ENCODE measurements at places on chromosomes 5 and 9. TPM values are rescaled to one million over a fixed set of nuclear protein-coding genes. Genes with fewer than 3 reads are reported as not detected.

The SV2C gene
- total RNA-seq = 0.02 TPM

The RORB gene
- total RNA-seq = 0.07 TPM

The CSF1R gene
- 0.41 TPM for total RNA-seq

The ADGRD2 gene
- total RNA-seq = not detected

The TLX3 gene
- total RNA-seq = not detected

The CAVIN4 gene
- total RNA-seq = 0.07 TPM

The PLAA gene
- total RNA-seq = 32.3 TPM

The ACTBL2 gene
- total RNA-seq = not detected

The C1QTNF2 gene
- total RNA-seq = not detected

The RFX3 gene
- total RNA-seq = 13.4 TPM

The SLC45A2 gene
- not detected for total RNA-seq
